ENCODE measurements at places on chromosomes 16 and 17. TPM values are rescaled to one million over a fixed set of nuclear protein-coding genes. Genes with fewer than 3 reads are reported as not detected.

DNA sequence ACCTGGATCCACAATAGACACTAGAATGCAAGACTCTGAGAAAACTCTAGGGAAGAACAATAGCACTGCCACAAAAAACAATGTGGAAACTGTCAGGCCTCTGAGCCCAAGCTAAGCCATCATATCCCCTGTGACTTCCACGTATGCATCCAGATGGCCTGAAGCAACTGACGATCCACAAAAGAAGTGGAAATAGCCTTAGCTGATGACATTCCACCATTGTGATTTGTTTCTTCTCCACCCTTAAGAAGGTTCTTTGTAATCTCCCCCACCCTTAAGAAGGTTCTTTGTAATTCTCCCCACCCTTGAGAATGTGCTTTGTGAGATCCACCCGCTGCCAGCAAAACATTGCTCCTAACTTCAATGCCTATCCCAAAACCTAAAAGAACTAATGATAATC is 39.2 kb upstream of the TNRC6C start:
- no peak for DNase-seq
- H3K27ac ChIP-seq: no peak overlapping the region
- H3K4me3 ChIP-seq: no peak overlapping the region
- H3K27me3 ChIP-seq: no peaks in the 10 kb centered on the region
- no peaks in the 10 kb centered on the region for H3K36me3 ChIP-seq

The TMC8 gene
- total RNA-seq: 116 TPM

The HIC1 gene
- 25.1 TPM for total RNA-seq

DNA sequence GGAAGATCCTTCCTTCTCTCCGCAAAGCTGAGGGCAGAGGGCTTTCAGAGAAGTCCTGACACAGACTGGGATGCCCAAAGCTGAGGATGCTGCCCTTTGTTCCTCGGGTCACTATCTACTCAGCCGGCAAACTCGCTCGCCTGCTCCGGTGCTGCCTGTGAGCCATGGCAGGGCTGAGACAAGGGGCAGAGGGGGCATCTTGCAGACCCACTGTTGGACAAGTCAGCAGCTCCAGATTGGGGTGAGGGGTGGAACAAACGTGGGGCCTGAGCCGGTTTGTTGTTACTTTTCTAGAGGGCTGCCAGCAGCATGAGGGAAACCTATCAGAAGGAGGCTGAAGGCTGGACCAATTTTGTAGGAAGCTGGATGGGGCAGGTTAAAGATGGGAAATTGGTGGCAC is 47.1 kb upstream of the PIK3R6 start:
- H3K36me3 ChIP-seq: peaks cover 58% of the 10 kb centered on the region
- no peaks in the 10 kb centered on the region for H3K27me3 ChIP-seq
- DNase-seq: no peak
- no peak overlapping the region for H3K27ac ChIP-seq
- H3K4me3 ChIP-seq: no peak overlapping the region
- H3K4me1 ChIP-seq: peaks cover 30% of the 10 kb centered on the region

DNA sequence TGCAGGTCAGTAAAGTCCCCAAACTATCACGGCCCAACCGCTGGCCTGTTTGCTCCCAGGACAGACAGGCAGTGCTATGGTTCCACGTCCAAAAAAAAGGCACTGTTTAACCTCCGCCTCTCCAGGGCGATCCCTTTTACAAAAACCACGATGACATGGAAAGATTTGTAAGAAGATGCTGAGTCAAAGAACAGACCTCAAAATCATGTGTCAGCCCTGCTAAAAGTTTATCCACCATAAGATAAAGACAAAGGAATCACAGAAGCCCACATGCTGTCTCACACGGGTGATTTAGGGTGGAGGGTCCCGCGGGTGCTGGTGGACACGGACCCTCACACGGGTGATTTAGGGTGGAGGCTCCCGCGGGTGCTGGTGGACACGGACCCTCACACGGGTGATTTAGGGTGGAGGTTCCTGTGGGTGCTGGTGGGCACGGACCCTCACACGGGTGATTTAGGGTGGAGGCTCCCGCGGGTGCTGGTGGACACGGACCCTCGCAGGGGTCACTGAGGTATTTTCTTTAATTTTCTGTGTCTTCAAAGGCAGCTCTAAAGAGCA is 117.2 kb upstream of the METRNL start:
- H3K36me3 ChIP-seq: peaks cover 36% of the 10 kb centered on the region
- H3K4me3 ChIP-seq: no peak overlapping the region
- no peak overlapping the region for H3K27ac ChIP-seq
- peaks cover 15% of the 10 kb centered on the region for H3K4me1 ChIP-seq

The VTN gene
- total RNA-seq: 2.2 TPM

- no peak overlapping the region for H3K4me3 ChIP-seq
- H3K27me3 ChIP-seq: no peaks in the 10 kb centered on the region
- peak; percentile 77 for DNase-seq
- peaks cover 73% of the 10 kb centered on the region for H3K36me3 ChIP-seq
- H3K4me1 ChIP-seq: peaks cover 9% of the 10 kb centered on the region
Observed at GRCh38 chr16:372302-372983, 2.1 kb upstream of the MRPL28 start.

All from spleen (tissue), 13 donors.